ENCODE measurements at places on chromosomes 6 and 20.

DNA sequence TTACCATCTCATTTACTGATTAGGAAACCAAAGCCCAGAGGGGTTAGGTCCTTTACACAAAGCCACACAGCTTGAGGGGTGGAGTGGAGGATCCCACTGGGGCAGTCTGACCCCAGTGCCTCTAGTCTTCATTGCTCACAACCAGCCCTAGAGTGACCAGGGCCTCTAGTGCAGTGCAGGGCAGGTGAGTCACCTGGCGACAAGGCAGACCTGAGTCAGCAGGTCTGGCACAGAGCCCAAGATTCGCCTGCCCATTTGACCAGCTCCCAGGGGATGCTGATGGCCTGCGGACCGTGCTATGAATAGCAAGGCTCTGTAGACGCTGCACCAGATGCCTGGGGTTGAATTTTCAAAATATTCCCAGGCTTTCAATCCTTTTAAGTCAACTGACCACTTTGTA is 29.9 kb downstream of the CDH26 start:
- no peak for DNase-seq

DNA sequence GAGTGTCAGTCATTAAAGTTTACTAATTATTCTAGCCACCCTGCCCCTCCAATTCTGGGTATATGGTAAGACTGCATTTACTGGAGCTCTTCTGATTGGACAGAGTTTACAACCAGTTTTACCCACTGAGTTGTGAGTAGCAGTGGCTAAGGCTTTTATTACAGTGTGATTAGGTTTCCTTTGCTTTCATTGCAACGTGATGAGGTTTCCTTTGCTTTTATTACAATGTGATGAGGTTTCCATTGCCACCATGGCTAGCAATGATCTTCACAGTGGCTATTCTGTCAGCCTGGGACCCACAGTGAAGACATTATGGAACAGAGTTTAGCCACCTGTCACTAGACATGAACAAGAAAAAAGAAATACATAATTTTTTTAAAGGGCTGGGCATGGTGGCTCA is 710.2 kb upstream of the FLRT3 start:
- no peak for DNase-seq

- no peak for DNase-seq
Measured at GRCh38 chr6:164817662-164818061, 491.7 kb downstream of the C6orf118 start.

DNA sequence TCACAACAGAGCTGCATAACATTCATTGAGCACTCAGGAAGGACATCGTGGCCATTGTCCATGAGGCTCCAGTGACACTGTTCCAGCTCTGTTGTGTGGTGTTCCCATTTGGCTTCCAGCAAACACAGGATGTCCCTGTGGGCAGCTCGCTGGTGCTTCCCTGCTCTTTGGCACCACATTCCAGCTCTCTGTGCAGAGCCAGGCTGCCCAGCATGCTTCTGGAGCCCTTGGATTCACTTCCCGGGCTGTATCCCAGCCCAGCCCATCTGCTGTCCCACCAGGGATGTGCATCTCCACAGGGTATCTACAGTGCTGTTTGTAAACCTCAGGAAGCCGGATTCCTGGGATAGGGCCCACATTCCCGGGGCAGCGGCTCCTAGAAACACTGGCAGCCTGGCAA is 57.2 kb downstream of the CTCFL start:
- DNase-seq = no peak

DNA sequence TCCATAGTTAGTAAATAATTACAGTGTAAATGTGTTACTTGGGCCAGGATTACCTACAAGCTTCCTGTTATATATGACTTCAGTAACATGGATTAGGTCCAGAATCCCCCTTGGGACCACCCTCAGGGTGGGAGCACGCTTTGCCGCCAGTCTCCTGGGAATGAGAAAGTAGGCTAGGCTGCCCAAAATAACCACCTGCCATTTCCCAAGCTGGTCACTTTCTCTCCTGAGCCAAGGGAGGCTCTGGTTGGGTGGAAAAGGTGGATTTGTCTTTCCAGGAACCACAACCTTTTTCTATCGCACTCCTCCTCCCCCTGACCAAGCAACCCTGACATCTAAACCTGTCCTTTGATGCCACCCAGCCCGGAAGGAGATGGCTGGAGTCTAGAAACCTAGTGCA is 9.6 kb upstream of the RIMS4 start:
- no peak for DNase-seq

- no peak for DNase-seq
Measured at GRCh38 chr6:124983383-124984083, 21.3 kb downstream of the RNF217 start.

DNA sequence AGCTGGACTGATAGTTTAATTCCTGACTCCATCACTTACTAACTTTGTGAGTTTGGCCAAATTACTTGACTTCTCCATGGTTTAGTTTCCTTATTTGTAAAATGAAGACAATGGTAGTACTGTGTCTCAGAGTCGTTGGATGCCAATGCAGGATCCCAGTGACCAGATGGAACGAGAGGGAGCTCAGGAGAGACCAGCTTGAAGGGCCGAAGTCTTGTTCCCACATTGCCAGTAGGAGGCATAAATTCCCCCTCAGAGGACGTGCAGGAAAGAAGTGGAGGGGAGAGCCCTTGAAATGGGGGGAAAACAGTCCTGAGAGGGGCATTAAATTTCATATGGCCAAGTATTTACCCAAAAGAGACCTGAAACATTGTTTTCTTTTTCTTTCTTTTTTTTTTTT is 2.1 kb upstream of the MUC22 start:
- DNase-seq = no peak

- DNase-seq = no peak
Measured at GRCh38 chr6:165820407-165820806, 157.4 kb upstream of the PDE10A start.

- no peak for DNase-seq
Measured at GRCh38 chr20:32135983-32136515, 26.5 kb downstream of the TM9SF4 start.

- DNase-seq = no peak
Measured at GRCh38 chr20:58113716-58114115, 114.7 kb downstream of the ANKRD60 start.

DNA sequence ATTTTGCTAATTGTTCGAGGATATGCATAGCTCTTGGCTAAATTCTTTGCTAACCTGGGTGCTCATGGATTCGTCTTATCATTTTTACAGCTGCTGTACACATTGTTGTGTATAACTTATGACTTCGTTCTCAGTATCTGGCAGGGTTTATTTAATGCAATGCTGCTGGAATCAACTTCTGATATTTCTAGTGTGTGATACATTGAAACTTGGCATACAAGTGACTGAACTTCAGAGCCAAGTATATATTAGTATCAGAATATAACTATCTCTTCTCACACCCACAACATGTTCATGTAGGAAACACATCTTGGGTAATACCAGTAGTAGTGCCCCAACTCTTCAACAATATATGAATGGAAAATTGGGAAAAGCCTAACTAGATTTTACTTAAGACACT is 764.2 kb downstream of the TENT5A start:
- no peak for DNase-seq

- DNase-seq = no peak
Measured at GRCh38 chr6:84669945-84670344, 94.5 kb downstream of the TBX18 start.

- no peak for DNase-seq
Measured at GRCh38 chr6:135126034-135126433, 55.1 kb upstream of the MYB start.

DNA sequence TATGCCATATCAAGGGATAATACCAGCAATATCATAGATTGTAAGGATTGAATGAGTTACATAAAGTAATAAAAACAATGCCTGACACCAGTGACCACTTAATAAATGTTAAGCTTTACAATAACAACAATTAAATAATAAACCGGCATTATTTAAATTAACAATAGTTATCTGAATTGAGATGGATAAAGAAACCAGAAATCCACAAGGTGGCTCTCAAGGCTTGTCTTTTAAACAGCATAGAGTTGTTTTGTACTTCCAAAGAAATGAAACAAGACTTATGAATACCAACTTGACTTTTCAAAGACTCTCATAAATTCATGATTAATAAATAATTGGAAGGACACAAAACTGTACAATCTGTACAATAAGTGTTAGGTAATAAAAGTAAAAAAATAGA is 203.1 kb downstream of the ASCC3 start:
- no peak for DNase-seq

DNA sequence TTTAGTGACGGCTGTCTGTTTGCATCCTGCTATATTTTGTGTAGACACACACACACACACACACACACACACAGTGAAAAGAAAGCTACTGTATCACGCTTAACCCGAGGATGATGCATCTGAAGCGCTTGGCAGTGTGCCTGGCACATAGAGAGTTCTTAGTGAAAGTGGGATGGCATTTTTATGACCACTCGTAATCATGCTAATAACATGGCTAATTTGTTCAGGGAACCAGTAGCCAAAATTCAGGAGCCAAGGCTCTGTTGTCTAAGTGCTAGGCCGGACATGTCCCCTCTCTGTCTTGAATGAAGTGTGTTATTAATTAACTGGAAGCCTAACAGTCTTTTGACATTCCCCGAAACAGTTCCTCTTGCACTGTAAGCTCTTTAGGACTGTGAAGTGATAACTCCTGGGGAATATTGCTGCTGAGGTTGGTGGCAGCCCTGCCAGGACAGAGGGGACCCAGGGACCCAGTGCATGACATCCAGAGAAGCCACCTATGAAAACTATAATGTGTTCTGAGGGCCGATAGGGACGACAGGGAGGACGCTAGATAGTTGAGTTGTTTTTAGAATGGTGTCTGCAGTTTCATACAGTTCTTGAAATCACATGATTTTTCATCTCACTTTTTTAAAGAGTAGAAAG is 45.0 kb upstream of the IRF4 start:
- no peak for DNase-seq

GRCh38 chr6:129719692-129720091 is 9.7 kb upstream of the ARHGAP18 start:
- DNase-seq = no peak

GRCh38 chr6:156511570-156511969 is 265.6 kb upstream of the ARID1B start:
- DNase-seq = no peak

DNA sequence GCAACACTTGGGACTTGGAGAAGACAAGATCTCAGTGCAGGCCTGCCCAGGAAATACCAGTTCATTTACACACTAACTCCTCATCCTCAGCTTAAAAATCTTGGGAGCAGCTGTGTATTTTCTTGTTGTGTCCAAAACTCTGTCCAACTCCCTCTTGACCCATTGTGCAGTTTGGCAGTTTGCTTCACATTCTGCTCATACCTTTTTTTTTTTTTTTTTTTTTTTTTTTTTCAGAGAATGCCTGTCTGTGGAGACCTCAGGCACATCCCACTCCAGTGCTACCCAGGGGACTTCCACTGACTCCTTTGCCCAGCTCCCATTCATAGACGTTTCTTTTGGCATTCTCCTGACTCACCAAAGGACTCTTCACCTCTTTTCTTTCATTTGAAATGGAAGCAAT is 265.8 kb upstream of the TCF21 start:
- DNase-seq = no peak

GRCh38 chr6:126335210-126335609 is 4.7 kb upstream of the CENPW start:
- DNase-seq = no peak

GRCh38 chr20:48626226-48626937 is 201.4 kb downstream of the PREX1 start:
- DNase-seq = no peak

- DNase-seq = no peak
Measured at GRCh38 chr6:128754658-128755256, 128.2 kb upstream of the LAMA2 start.

GRCh38 chr20:33651562-33652048 is 10.5 kb upstream of the C20orf144 start:
- DNase-seq = no peak

GRCh38 chr6:114586298-114586697 is 243.5 kb upstream of the HS3ST5 start:
- DNase-seq = no peak

DNA sequence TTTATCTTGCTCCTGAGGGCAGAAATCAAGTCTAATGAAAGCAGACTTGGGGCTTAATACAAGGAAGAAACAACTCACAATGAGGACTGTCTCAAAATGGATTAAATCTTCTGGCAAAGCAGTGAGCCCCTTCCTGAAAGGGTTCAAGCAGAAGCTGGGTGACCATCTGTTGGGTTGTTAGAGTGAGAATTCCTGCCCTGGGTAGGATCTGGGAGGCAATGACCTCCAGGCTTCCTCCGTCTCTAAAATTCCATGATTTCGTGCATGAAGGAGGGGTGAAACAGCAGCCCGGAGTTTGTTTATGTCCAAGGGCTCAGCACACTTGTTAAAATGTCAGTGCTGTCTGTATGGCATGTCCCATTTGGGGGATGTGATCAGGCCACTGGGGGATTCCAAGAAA is 64.0 kb upstream of the KCNK16 start:
- no peak for DNase-seq

GRCh38 chr20:39960522-39961428 is 728.3 kb downstream of the MAFB start:
- no peak for DNase-seq

GRCh38 chr20:18404172-18404571 is 62.7 kb downstream of the DZANK1 start:
- no peak for DNase-seq

- no peak for DNase-seq
Measured at GRCh38 chr6:16092140-16092539, 36.7 kb upstream of the MYLIP start.

GRCh38 chr6:148629181-148629580 is 117.6 kb upstream of the UST start:
- no peak for DNase-seq

- no peak for DNase-seq
Measured at GRCh38 chr6:23081701-23082100, 512.3 kb downstream of the HDGFL1 start.

DNA sequence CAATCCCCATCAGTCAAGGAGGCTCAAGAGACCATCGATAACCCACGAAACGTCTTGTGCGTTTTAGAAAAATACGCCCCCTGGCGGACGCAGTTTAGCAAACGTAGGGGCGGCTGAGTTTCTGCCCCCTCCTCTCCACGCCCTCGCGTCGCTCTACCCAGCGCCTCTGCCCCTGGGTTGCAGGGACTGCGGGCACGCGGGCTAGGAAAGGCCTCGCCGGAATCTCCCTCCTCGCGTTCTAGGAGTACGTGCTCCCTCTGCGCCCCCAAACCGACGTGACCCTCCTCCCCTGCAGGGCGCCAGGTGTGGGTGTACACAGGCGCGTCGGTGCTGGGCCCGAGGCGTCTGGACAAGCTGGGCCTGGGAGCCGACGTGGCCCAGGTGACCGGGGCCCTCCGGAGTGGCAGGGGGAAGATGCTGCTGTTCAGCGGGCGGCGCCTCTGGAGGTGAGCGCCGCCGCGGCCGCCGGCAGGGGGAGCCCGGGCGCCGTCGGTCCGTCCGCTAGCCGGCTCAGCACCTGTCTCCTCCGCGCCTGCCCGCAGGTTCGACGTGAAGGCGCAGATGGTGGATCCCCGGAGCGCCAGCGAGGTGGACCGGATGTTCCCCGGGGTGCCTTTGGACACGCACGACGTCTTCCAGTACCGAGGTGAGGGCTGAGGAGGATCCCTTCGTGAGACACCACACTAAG is 5.3 kb downstream of the MMP9 start:
- DNase-seq = no peak

GRCh38 chr20:37990571-37991151 is 42.6 kb downstream of the TTI1 start:
- peak; percentile 14 for DNase-seq

All from stimulated activated CD4-positive, alpha-beta T cell treated with anti-CD3 and anti-CD28 coated beads, Interleukin-12 subunit alpha, Interleukin-12 subunit beta, amount 100 ng/mL, for 24 hours (primary cell).